Osteocyte (in vitro differentiated cells): ENCODE measurements at places on chromosomes 11 and 22. TPM values are rescaled to one million over a fixed set of nuclear protein-coding genes. Genes with fewer than 3 reads are reported as not detected.
A peak's percentile ranks its signal among the peaks of the same experiment; 100 is the strongest.

GRCh38 chr11:17734418-17734911 lies at the start of gene KCNC1:
KCNC1 (plus strand) TSS chr11:17734781; CDS start chr11:17736003, 1,222 bp downstream.
- DNase-seq: no peak

DNA sequence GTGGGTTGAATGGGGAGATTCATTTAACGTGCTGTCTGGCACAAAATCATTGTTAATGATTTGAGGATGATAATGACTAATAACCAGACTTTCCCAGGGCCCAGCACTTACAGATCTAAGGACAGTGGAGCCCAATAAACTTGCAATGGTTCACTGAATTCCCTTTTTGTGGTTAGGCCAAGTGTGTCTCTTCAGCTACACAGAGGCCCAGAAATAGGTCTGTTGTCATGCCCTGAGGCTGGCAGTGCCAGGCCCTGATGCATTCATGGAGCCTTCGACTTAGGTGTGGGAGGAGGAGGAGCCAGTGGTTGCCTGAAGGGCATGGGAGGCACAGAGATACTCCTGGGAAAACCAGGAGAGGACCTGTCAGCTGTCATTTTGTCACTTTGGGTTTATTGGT lies 56.1 kb downstream of the KIAA1671 start:
- DNase-seq: no peak

DNA sequence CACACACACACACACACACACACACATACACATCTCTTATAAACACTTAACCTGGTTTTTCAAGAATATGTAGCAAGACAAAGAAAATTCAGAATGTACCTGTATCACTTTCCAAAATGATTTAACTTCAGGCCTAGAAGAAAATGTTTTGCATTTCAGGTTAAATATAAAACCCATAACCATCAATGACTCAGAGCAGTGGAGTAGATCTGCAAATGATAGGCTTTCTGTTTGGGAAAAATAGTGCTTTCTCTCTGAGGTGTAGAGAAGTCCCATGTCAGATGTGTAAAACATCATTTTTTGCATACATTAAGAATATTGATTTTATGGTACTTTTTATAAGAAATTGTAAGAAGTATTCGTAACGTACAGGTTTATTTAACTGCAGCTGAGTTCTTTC lies 116.9 kb downstream of the STK33 start:
- no peak for DNase-seq

DNA sequence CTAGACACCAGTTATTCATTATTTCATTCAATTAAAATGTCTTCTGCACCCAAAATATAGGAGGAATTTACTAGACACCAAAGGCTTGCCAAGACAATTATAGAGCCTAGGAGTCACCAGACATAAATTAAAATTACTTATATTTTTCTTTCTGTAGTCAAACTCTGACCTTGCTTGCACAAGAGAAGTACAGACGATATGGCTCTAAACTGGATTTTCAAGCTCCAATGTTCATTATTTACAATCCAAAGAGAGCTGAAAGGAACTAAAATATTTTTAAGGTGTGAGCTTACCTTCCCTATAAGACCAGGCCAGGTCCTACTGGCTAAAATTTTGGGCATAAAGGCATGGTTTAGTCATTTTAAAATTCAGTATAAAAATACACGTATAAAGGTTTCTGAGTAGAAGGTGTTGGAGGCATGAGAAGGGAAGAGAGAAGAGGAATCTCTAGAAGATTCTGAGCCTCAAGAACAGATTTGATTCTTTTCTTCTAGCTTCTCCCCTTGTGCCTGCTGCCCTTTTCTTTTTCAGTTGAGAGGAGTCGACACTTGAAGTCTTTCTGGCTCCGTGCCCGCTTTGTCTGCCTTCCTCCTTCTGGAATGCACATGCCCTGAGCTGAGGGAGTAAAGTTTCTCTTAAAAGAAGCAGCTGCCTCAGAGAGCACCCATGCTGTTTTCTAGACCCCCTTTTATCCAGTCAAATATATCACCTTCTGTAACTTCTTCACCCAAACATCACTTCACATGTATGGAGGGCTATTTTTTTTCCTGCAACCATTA lies 13.5 kb downstream of the C11orf97 start:
- no peak for DNase-seq

- no peak for DNase-seq
These were observed 38.0 kb downstream of the TMEM123 start for GRCh38 chr11:102414559-102414958.

DNA sequence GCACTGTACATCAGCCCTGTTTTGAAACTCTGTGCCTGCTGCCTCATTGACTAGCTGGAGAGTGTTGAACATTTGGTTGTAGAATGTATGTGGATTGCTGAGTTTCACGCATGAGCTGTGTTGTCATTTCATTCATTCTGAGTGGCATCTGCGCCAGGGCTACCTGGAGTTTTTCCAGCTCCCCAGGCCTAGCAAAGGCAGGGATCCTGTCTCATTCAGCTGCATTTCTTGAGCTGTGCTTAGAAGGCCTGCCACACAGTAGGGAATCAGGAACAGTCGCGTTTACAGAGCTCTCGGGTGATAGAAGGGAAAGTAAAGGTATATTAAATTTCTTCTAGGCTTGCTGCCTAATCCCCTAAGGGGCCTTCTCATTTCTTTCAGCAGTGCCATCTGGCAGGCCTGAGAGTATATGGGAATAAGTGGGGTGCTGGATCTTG lies 44.3 kb downstream of the PTPRJ start:
- no peak for DNase-seq

- no peak for DNase-seq
These were observed 5.4 kb downstream of the LMO1 start for GRCh38 chr11:8258289-8258688.

DNA sequence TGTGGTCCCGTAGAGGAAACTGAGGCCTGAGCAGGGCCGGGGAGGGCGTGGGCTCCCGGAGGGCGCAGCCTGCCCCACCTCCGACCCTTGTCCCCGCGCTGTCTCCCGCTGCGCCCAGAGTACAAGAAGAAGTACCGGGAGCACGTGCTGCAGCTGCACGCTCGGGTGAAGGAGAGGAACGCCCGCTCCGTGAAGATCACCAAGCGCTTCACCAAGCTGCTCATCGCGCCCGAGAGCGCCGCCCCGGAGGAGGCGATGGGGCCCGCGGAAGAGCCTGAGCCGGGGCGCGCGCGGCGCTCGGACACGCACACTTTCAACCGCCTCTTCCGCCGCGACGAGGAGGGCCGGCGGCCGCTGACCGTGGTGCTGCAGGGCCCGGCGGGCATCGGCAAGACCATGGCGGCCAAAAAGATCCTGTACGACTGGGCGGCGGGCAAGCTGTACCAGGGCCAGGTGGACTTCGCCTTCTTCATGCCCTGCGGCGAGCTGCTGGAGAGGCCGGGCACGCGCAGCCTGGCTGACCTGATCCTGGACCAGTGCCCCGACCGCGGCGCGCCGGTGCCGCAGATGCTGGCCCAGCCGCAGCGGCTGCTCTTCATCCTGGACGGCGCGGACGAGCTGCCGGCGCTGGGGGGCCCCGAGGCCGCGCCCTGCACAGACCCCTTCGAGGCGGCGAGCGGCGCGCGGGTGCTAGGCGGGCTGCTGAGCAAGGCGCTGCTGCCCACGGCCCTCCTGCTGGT lies 1.9 kb downstream of the NLRP6 start:
- DNase-seq: no peak

The PHF21B gene
- total RNA-seq: 0.54 TPM in 1 of 2 replicates, not detected in the other

The DRD2 gene
- not detected in 2 replicates for total RNA-seq

- DNase-seq: no peak
These were observed 21.2 kb upstream of the CD5 start for GRCh38 chr11:61080986-61081590.

The GALNT18 gene
- total RNA-seq: 39.8 and 42.5 TPM in 2 replicates

GRCh38 chr11:15636521-15637089 lies 521.9 kb downstream of the INSC start:
- DNase-seq: no peak

DNA sequence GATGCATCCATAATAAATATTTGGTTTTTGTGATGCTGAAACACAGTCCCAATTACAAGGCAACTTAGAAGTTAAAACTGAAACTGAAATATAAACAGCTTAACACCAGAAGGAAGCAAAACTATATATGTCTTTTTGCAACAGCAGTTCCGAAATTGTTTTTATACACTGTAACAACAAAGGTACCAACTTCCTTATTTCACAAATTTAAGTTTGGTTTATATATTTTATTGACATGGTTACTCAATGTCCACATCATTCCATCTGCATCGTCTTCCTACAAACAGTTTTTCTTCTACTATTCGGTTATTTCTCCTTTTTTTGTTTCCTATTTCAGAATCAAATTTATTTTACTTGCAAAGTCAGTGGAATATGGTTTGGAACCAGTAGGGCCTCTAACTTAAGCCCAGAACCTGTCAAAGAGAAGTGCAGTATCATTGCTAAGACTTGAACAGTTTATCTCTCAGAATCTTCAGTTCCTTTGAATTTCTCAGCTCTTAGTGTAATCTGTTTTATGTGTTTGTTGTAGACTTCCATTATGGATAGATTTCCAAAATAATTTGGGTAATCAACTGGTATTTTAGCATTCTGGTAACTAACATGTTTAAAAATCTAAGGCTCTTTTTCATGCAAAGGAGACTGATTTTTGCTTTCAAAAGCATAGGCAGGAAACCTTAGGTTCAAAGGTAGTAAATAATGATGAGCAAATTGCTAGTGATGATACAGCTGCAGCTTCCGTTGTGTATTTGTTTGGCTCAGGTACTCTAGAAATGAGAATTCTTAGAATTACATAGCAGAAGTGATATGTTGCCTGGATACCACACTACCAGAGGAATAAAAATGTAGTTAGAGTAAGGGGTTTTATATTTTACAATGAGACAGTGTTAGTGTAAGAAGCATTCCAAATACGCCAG lies 8.2 kb upstream of the HSPA8 start:
- DNase-seq: no peak

GRCh38 chr11:94100253-94100652 lies 28.4 kb upstream of the PANX1 start:
- DNase-seq: no peak

- peak; percentile 92 for DNase-seq
These were observed at the start of gene ZC3H12C for GRCh38 chr11:110092515-110093406. ZC3H12C (plus strand) TSS chr11:110093392; CDS start chr11:110093412, 20 bp downstream.

The GAL3ST1 gene
- total RNA-seq: 0.21 and 0.46 TPM in 2 replicates

DNA sequence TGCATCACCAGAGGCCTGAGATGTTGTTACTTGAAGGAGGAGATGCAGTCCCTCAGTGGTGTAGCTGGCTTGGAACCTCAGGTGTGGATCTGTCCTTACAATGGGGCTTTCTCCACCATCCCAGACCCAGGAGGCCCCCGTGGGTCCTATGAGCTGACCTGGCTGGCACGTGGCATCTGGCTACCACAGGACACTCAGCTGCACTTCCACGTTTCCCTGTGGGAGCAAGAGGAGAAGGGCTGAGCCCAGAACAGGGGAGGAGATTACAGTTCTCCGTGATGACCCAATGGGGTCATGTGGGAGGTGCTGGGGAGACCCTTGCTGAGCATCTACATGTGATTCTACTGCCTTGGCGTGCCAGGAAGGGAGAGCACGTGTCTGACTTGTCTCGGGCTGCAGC lies 1448.4 kb downstream of the TBC1D22A start:
- DNase-seq: peak; percentile 78

DNA sequence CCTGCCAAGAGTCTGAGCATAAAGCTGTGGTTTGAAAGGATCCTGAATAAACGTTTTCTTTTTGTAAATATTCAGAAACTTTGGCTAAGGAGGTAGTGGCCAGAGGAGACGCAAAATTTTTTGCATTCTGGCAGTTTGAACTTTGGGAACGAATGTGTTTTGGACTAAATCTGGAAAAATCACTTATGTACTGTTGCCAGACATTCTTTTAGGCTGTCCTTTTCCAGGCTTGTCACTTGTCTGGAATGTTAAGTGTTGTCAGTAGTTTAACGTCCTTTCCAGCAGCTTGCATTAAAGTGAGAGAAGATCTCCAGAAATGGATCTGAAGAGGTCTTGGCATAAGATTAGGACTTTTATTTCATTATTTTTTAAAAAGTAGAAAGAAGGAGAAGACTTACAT lies 18.5 kb downstream of the SPECC1L start:
- no peak for DNase-seq

- DNase-seq: no peak
These were observed 775 bp upstream of the TRABD start for GRCh38 chr22:50184902-50185374.

GRCh38 chr11:18958221-18958910 lies 19.2 kb upstream of the MRGPRX1 start:
- DNase-seq: no peak

DNA sequence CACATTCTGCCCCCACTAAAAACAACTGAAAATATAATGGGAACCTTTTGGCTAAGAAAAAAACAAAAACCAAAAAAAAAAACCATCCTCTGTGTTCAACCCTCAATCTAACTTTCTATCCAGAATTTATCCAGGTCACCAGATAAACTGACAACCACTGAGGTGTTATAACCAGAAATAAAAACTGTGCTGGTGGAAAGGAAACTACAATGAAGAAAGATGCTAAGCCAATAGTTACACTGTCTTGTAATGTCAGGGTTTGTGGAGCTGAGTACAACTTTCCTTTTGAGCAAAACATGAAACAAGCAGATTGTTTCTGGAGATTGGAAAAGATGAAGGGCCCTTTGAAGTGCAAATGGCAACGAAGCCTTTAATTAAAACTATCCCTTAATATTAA lies 50.8 kb downstream of the PRDM10 start:
- no peak for DNase-seq

DNA sequence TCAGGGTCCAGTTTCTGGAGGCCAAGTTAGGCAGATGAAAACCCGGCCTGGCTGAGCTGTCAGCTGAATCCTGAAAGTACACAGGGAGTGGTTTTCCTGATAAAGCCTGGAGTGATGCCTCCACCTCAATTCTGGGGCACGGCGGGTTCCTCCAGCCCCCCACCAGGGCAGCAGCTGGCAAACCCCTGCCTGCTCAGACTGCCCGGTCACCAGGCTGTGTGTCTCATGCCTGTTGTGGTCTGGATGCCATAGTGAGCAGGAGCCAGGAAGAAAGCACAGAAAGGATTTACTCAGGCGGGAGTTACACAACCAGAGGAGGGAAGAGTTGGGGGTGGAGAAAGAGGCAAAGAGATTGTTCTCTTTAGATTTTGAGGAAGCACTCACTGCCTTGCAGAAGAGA lies 119.9 kb upstream of the RASSF10 start:
- DNase-seq: no peak

DNA sequence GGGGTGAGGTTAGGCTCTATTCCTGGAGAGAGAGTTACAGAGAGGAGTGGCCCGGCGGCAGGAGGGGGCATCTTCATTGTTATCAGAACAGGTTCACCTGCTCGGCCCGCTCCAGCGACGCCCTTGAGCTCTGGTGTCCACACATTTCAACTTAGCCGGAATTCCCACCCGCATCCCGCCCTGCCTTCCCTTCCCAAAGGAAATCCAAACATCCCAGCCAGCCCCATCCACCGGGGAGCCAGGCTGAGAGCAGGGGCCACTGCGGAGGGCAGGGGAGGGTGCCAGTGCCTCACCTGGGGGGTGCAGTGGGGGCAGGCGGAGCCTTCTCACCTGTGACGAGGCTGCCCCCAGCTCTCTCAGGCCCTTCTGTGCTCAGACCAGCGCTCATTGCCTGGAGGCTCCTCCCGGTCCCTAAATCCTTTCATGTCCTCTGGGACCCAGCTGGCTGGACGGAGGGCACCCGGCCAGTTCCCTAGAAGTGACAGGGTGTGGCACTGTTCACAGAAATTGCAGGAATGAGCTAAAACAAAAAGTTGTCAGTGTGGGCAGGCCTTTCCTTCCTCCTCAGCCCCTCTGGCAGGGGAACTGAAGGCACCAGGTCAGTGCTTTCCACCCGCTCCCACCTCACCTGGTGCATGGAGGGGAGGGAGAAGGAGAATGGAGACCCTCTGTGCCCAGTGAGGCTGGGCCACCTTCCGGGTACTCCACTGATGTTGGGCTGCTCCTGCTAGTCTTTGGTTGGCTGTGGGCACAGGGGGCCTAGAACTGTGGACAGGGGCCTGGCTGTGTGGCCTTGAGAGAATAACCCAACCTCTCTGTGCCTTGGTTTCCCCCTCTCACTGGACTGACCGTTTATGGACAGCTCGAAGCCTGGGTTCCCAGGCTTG lies 2.2 kb upstream of the MRGPRG start:
- peak; percentile 63 for DNase-seq

The PGR gene
- not detected in 2 replicates for total RNA-seq
